ENCODE measurements at places on chromosomes 2 and 18.

GRCh38 chr18:26207937-26208336 lies 18.3 kb upstream of the TAF4B start:
- no peak for DNase-seq

GRCh38 chr18:48884771-48885170 lies 66.0 kb downstream of the SMAD7 start:
- no peak for DNase-seq

DNA sequence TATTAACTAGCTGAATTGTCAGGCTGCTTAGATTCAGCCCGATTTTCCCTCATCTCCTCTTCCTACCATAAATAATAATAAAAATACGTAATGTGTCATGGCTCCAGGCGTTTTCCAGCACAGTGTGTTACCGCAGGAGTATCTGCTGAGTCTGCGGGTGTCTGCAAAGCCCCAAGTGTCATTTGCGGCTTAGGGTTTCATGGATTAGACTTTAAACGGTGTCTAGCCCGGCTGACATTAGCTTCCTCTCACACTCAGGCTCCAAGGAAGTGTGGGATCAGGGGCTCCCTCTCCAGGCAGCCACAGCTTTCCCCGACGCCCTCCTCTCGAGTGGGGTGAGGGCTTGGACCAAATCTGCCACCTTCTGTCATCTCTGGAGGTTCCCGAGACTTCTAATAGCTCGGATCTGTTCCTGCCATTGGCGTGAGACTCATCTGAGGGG lies 14.1 kb upstream of the HOXD1 start:
- no peak for DNase-seq

- DNase-seq, result no peak
These were observed 393.8 kb upstream of the LYPD1 start for GRCh38 chr2:133063775-133064174.

- DNase-seq, result no peak
These were observed 78.9 kb downstream of the CPS1 start for GRCh38 chr2:210635257-210635656.

GRCh38 chr18:24964216-24964615 lies 387.8 kb downstream of the ZNF521 start:
- DNase-seq, result no peak

GRCh38 chr2:53473236-53473635 lies 294.4 kb upstream of the CHAC2 start:
- no peak for DNase-seq

DNA sequence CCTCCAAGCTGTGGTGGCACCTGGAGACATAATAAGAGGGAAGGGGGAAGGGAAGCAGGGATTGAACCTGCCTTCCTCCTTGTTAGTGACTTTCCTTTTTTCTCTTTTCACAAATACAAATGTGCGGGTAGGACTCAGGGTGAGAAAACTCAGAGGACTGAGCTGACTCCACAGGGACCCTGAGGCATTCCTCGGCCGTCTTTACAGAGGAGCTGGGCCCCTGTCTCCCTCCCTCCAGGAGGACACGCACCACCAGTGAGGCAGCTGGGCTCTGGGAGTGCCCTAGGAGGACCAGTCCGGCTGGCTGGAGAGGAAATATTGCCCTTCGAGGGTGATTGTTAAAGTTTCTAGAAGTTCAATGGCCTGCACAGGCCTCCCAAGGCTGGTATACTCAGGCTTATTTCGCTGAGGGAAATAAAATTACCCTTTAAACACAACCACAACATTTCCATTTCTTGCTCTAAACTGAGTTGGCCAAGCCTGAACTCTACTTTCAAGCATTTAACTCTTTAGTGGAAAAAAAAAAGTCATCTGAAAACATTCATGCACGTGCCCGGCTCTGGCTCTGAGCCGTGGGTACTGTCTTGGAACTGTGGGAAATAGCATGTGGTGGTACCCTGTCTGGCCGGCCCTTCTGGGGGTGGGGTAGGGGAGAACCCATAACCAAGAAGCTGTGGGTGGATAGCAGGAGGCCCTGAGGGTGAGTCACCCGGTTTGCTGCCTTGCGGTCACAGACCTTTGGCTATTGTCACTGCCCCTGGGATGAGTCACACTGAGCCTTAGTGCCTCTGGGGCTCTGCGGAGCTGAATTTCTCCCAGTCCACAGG lies 116.0 kb downstream of the COPS8 start:
- no peak for DNase-seq

GRCh38 chr2:205555566-205556230 lies 126.6 kb upstream of the NRP2 start:
- no peak for DNase-seq

- no peak for DNase-seq
These were observed 937 bp downstream of the EGR4 start for GRCh38 chr2:73292316-73292905.

DNA sequence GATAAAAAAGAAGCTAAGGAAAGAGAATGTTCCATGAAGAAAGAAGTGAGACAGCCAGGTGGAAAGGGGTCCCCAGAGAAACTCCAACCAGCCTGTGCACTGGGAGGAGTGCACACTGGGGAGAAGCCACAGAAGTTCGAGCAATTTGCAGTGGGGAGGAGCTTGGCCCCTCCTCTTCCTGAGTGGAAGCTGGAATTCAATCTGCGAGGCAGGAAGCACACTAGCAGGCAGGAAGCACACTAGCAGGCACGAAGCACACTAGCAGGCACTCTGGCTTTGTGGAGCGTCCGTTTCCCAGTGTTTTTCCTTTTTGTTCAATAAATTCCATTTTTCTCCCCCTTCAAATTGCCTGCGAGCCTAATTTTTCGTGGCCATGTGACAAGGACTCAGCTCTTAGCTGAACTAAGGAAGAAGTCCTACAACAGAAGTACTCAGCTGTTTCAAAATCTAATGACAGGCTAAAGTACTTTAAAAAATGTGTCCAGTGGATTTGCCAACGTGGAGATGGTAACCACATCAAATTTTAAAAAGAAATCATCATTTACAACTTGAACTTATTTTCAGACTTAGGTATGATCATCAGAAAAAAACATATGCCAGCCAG lies 21.4 kb upstream of the SPIRE1 start:
- no peak for DNase-seq

DNA sequence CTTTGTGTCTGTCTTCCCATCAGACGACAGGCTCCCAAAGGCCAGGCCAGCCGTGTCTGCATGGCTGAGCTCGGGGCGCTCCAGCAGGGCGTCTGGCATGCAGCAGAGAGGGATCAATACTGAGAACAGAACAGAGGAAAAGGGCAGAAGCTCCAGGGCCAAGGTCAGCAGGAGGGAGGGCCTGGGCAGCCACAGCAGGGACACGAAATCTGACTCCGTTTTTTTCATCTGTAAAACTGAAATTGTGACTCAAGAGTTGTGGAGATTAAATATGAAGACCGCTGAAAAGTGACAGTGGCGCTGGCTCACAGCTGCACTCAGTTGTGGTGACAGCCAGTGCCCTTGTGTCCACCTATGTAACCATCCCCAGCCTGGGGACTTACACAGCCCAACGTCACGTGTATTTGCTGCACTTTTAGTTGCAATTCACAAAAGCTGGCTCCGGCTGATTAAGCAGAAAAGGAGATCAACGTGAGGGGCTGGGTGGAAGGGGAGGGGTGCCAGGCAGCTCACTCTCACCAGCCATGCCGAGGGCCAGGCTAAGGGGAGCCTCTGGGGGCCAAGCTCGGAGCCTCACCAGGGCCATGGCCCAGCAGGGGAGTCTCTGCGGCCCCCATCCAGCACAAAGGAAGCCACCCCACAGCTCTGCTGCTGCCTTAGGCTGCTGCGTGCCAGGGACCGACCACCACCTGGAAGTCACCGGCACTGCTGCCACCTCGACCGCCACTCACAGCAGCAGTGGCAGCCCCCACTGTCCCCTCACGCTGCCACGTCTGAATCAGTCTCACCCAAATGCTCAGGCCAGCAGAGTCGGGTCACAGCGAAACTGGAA lies 74.7 kb downstream of the EIPR1 start:
- DNase-seq, result no peak

GRCh38 chr2:144496977-144497598 lies 22.8 kb downstream of the ZEB2 start:
- no peak for DNase-seq

DNA sequence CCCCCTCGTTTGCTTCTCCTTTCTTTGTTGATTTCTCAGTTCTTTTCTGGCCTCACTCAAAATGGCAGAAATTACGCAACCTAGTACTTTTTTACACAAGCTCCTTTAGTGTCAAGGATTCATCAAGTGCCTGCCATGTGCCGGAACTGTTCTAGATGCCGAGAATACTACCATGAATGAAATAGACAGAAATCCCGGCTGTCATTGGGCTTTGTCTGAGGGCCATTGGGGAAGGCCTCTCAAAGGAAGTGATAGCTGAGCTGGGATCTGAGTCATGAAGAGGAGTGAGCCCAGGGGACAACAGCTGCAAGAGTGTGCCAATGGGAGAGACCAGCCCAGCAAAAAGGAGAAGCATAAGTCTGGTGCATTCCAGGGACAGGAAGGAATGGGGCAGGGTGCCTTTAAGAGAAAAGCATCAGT lies 34.3 kb upstream of the PPP1CB start:
- DNase-seq, result no peak

- DNase-seq, result no peak
These were observed 107.1 kb downstream of the CTNNA2 start for GRCh38 chr2:79619976-79620375.

- DNase-seq, result no peak
These were observed 75.7 kb downstream of the RNF152 start for GRCh38 chr18:61817086-61817485.

DNA sequence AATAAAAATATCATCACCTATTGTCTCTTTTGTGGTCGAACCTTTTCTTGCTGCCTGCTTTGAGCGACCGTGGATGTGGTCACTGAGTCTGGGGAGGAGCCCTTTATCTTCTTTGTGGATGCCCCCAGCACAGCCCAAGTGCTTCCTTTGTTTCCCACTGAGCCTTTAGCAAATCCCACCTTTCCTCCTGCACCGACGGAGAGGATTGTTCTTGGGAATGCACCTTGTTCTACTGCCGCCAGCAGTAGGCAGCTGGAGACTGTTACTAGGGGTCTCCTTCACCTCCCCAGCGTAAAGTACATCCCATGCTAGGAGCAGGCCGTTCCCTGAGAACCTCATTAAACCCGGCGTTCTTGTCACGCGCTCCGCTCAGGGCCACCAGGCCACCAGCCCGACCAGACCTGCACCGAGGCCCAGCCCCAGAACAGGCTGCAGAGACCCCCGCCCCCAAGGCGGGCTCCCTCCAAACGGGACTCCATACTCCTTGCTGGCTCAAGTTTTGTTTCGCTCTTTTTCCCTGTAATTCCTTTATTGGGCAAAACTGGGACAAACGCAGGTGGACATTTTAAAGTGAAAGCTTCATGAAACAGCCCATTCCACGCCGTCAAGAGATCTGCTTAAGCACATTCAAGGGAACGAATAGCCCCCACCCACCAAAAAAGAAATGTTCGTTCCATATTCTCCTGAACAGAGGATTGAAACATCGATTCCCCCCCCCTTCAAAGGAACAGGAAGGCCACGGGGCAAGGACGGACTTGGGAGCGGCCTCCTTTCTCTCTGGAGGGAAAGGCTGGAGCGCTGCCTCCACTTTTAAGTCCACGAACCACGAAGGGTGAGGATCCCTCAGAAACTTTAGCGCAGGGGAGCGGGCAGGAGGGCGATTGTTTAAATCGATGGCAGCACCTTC lies 1.1 kb upstream of the MAT2A start:
- no peak for DNase-seq

GRCh38 chr2:36361396-36361795 lies 5.8 kb downstream of the CRIM1 start:
- DNase-seq, result no peak

DNA sequence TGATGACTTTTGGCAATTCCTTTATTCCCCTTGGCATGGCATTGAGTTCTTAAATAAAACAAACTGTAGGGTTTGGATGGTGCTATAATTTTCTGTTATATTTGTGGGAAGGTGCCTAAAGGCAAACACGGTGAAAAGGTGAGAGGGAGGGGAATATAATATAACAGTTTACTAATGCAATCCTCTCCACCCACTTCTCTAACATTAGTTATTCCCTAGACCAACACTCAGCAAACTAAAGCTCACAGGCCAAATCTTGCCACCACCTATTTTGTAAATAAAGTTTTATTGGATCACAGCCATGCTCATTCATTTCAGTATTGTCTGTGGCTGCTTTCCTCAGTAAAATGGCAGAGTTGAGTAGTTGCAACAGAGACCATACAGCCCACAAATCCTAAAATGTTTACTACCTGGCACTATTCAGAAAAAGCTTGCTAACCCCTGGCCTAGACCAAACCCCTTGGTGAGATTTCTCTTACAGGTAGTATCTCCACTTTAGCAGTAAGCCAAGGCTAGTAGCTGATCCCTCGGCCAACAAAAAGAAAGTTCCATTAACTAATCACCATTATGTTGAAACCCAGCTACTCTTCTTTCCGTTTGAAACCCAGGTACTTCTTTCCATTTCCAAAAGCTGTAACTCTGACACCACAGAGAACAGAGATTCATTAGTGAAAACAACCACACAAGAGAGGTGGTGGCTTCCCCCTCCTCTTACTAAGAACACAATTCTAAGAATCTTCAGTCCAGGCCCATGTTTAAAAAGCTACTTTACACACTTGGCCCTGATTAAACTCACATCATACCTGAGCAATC lies 136.1 kb upstream of the CHAC2 start:
- no peak for DNase-seq

DNA sequence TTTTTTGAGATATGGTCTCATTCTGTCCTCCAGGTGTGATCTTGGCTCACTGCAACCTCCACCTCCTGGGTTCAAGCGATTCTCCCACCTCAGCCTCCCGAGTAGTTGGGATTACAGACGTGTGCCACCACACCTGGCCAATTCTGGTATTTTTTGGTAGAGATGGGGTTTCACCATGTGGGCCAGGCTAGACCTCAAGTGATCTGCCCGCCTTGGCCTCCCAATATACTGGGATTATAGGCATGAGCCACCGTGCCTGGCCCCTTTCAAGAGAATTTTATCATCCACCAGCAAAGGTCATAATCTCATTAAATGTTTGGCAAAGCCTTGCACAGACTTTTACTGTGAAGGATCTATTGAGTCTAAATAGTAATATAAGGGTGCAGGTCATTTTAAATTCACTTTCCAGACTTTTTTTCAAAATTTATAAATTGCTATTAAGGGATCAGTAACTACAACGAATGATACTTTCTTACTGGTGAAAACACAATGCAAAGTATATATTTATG lies 2.5 kb downstream of the HADHA start:
- DNase-seq, result no peak

DNA sequence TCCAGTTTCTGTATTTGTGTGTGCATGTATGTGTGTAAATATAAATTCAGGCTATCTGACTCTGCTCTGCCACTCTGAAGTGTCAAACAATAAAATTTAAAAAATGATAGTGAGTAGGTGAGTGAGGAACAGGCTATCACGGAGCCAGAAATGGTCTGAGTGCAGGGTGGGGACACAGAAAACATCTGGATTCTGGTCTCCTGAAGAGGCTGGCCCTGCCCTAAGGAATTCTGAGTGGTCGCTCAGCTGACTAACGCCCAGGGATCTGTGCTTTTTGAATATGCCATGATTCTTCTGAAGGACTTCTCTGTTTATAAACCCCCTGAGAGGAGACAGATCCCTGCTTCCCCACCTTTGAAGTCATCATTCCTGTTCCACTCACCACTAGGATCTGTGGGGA lies 353.9 kb upstream of the GYPC start:
- DNase-seq, result no peak

DNA sequence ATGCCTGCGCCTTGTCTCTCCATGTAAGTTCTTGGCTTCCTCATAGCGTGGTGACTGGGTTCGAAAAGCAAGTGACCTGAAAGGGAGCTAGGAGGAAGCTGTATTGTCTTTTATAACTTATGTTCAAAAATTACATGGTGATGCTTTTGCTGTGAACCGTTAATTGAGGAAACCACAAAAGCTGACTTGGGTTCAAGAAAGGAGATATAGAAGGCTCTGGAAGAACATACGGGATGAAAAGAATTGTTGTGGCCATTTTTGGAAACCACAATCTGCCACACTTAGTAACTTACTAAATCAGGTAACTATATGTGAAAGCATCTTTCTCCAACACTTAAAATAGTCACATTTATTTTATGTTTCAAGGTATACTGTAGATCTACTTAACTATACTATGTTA lies 177.0 kb upstream of the RBMS1 start:
- DNase-seq, result no peak

Data from cortex of kidney (tissue), 1 donor.